Thyroid gland (tissue), 4 donors: ENCODE measurements at places on chromosomes 3 and 15. TPM values are rescaled to one million over a fixed set of nuclear protein-coding genes. Genes with fewer than 3 reads are reported as not detected.

DNA sequence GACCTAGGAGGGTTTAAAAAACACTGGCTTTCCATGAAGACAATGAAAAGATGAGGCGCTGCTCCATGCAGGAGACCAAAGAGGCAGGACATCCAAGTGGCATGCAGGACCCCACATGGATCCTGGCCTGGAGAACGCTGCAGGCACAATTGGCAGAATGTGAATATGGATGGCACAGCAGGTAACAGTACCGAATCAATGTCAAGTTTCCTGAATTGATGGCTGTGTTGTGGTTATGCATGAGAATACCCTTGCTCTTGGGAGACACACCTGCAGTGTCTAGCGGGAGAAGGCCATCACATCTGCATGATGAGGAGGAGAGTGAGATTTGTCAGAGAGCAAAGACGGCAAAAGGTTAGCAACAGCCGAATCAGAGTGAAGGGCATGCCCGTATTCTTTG is 74.3 kb upstream of the SEC13 start:
- H3K36me3 ChIP-seq = no peaks in the 10 kb centered on the region
- no peaks in the 10 kb centered on the region for H3K27me3 ChIP-seq
- DNase-seq = no peak
- no peak overlapping the region for H3K27ac ChIP-seq
- no peaks in the 10 kb centered on the region for H3K4me1 ChIP-seq

GRCh38 chr3:1164101-1164500 is 71.3 kb downstream of the CNTN6 start:
- H3K4me1 ChIP-seq = peaks cover 5% of the 10 kb centered on the region
- H3K27me3 ChIP-seq = no peaks in the 10 kb centered on the region
- no peak overlapping the region for H3K27ac ChIP-seq
- no peak overlapping the region for H3K4me3 ChIP-seq

DNA sequence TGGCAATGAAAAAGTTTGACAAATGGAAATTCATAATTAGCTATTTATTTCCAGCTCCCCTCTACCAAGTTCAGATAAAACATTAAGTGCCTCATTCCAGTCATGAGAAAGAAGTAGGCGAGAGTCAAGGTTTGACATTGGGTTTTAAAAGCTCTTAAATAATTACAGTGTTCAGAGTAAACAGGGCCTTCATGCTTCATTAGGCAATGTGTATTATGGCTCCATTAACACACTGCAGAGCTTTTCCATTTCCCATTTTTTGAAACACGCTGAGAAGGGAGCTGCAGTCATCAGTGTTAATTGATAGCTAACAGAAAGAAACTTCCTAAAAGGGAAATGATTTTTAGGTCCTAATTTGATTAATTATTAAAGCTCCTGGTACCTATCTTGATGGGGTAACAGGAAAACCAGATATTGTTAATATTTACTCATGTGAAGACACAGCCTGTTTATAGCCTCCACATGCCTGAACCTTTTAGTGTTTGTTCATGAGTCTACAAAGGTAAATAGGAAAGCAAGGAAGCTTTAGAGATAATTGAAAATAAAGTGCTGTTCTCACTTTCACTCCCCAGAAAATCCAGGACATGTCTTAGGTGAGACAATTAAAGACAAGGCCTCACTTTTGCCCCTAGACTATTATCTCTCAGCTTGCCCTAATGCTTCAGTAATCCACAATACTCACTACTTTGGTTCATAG is 28.7 kb downstream of the SST start:
- H3K27me3 ChIP-seq = no peaks in the 10 kb centered on the region
- no peaks in the 10 kb centered on the region for H3K4me1 ChIP-seq
- H3K36me3 ChIP-seq = no peaks in the 10 kb centered on the region
- H3K27ac ChIP-seq = no peak overlapping the region

GRCh38 chr3:53643757-53644156 is 149.3 kb downstream of the CACNA1D start:
- H3K27me3 ChIP-seq = no peaks in the 10 kb centered on the region
- no peak overlapping the region for H3K4me3 ChIP-seq
- no peak for DNase-seq
- H3K36me3 ChIP-seq = no peaks in the 10 kb centered on the region
- H3K4me1 ChIP-seq = no peaks in the 10 kb centered on the region
- no peak overlapping the region for H3K27ac ChIP-seq

DNA sequence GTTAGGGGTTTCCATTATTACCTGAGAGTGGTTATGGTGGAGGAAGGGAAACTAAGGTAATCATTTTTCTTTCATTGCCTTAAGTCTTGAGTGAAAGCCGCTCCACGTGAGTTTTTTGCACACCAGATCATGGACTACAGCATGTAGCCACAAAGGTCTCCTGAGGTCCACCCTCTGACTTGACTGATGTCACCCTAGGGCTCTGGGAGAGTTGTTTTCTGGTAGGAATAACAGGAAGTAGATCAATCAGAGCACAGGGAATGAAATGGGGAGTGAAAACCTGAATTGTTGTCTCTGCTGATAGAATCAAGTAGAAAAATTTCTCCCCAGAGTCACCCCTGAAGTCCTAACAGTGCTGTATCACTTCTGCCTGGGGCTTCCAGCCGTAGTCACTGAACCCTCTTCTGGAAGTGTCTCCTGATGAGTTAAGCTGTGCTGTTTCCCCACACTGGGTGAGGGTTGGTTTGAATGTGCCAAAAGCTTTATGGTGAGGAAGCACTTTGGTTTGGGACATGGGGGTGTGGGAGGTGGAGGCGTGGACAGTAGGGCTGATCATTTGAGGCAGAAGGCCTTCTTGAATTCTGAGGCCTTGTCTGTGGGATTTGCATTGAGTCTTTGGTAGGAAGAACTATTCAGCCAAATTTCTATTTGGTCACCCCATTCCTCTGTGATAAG is 64.3 kb downstream of the SLCO3A1 start:
- H3K4me1 ChIP-seq = peaks cover 25% of the 10 kb centered on the region
- no peak for DNase-seq
- H3K4me3 ChIP-seq = no peak overlapping the region
- H3K27me3 ChIP-seq = no peaks in the 10 kb centered on the region
- H3K36me3 ChIP-seq = peaks cover 4% of the 10 kb centered on the region

The MAP6D1 gene
- total RNA-seq = 3.0 TPM

The IQCB1 gene
- total RNA-seq = 27.7 TPM

The PEX5L gene
- total RNA-seq = 2.0 TPM

The ZIC4 gene
- not detected for total RNA-seq

GRCh38 chr15:24772686-24773373 is 97.3 kb downstream of the NPAP1 start:
- H3K4me1 ChIP-seq = no peaks in the 10 kb centered on the region
- H3K27ac ChIP-seq = peak overlapping the region; percentile 30

DNA sequence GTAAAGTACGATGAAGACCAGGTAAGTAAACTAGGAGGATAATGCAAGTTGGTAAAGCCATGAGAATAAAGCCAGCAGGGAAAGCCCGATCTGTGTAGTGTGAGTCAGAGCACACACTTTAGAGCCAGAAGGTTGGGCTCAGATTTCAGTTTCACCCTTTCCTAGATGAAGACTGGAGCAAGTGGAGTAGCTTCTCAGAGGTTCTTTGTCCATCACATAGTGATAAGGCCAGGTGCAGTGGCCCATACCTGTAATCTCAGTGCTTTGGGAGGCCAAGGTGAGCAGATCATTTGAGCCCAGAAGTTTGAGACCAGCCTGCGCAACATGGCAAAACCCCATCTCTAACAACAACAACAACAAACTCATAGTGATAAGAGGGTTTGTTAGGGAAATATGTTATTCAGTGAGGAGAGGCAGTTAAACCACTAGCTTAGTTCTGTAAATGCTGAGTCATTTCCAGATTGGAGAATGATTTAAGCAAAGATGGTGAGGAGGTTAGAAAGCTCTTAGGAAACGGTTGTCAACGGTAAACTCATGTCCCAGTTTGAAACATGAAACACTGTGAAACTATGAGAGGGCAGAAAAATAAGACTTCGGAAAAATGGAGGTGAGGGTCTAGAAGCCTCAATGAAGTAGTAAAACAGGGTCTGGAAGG is 39.0 kb downstream of the IL12A start:
- no peaks in the 10 kb centered on the region for H3K4me1 ChIP-seq
- H3K4me3 ChIP-seq = no peak overlapping the region
- H3K36me3 ChIP-seq = no peaks in the 10 kb centered on the region
- no peaks in the 10 kb centered on the region for H3K27me3 ChIP-seq
- H3K27ac ChIP-seq = no peak overlapping the region

DNA sequence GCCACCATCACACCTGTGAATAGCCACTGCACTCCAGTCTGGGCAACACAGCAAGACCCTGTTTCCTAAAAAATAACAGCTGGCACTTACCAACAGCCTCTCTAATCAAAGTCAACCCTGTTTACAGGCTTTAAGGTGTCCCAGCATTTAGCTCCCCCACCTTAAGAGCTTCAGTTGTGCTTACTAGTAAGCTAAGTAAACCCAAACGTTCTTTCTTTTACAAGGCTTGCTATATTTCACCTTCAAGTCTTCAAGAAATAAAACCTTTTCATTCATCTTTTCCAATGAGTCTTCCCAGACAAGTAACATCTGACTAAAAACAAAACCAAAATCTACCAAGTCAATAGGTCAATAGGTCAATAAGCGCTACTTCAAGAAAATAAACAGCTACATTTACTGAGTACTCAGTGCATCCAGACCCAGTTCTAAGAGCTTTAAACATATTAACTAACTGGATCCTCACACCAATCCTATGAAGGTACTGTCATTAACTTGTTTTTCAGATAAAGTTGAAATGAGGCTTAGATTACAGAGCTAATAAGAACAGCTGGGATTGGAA is 62.4 kb downstream of the PBRM1 start:
- DNase-seq = no peak
- no peaks in the 10 kb centered on the region for H3K27me3 ChIP-seq
- no peak overlapping the region for H3K4me3 ChIP-seq
- peaks cover 19% of the 10 kb centered on the region for H3K36me3 ChIP-seq
- peaks cover 15% of the 10 kb centered on the region for H3K4me1 ChIP-seq

GRCh38 chr3:195099951-195100785 is 170.8 kb downstream of the XXYLT1 start:
- H3K4me1 ChIP-seq = no peaks in the 10 kb centered on the region
- H3K4me3 ChIP-seq = no peak overlapping the region
- H3K27me3 ChIP-seq = no peaks in the 10 kb centered on the region
- no peaks in the 10 kb centered on the region for H3K36me3 ChIP-seq
